B cell (primary cell): ENCODE measurements at places on chromosomes 12 and 14. TPM values are rescaled to one million over a fixed set of nuclear protein-coding genes. Genes with fewer than 3 reads are reported as not detected.
A peak's percentile ranks its signal among the peaks of the same experiment; 100 is the strongest.

The SRRM4 gene
- total RNA-seq, result not detected in 2 replicates

The HNF1A gene
- not detected in 2 replicates for total RNA-seq

The PPP1CC gene
- total RNA-seq, result 146 and 150 TPM in 2 replicates

DNA sequence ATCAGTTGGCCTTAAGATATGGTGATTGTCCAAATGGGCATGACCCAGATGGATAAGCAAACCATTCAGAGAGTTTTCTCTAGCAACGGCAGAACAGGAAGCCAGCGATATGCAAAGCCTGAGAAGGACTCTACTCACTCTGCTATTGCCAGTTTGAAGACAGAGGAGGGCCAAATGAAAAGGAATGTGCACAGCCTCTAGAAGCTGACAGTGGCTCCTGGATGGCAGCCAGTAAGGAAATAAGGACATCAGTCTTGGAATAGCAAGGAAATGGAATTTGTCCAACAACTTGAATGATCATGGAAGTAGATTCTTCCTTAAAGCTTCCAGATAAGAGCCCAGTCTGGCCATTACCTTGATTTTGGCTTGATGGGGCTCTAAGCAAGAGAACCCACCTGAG, 60.0 kb downstream of the TMTC2 start:
- H3K27me3 ChIP-seq, result no peaks in the 10 kb centered on the region
- H3K4me3 ChIP-seq, result no peak overlapping the region
- DNase-seq, result no peak
- no peaks in the 10 kb centered on the region for H3K36me3 ChIP-seq

DNA sequence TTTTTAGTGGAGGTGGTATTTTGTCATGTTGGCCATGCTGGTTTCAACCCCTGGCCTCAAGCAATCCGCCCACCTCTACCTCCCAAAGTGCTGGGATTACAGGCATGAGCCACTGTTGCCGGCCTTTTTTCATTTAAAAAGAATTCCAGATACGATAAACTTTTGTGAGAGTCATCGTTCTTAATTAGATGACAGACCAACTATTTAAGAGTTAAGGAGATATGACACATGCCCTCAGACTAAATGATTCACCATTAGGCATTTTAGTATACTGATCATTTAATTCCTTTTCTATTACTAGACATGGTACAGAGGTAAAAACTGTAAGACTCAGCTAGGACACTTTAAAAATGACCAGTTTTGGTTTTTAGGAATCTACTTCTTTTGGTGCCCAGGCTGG, 2.4 kb downstream of the ANKRD13A start:
- H3K27me3 ChIP-seq, result no peaks in the 10 kb centered on the region
- H3K36me3 ChIP-seq, result peaks cover 13% of the 10 kb centered on the region
- DNase-seq, result no peak
- no peak overlapping the region for H3K27ac ChIP-seq
- peaks cover 54% of the 10 kb centered on the region for H3K4me1 ChIP-seq

DNA sequence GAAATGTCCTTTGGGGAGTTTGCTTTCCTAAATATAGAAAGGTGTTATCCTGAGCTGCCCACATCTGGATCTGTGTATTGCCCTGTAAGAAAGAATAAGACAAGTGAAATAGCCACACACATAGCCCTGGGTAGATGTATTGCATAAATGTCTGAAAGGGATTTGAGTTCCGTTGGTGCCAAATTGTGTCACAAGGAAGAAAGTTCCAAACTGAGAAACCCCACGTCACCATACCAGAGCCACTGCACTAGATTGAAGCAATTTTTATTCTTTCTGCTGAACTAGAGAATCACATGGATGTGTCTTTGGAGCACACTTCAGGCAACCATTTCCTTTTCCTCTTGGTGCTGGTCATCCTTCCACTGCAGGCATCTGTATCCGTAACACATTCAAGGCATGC, 5.0 kb downstream of the RNASE9 start:
- H3K27me3 ChIP-seq, result no peaks in the 10 kb centered on the region
- DNase-seq, result no peak
- no peak overlapping the region for H3K27ac ChIP-seq
- no peak overlapping the region for H3K4me3 ChIP-seq
- H3K4me1 ChIP-seq, result no peaks in the 10 kb centered on the region

- no peak overlapping the region for H3K4me3 ChIP-seq
- H3K36me3 ChIP-seq, result no peaks in the 10 kb centered on the region
- H3K4me1 ChIP-seq, result peaks cover 27% of the 10 kb centered on the region
These were observed 4.8 kb downstream of the HOXC5 start for GRCh38 chr12:54037360-54038283.

DNA sequence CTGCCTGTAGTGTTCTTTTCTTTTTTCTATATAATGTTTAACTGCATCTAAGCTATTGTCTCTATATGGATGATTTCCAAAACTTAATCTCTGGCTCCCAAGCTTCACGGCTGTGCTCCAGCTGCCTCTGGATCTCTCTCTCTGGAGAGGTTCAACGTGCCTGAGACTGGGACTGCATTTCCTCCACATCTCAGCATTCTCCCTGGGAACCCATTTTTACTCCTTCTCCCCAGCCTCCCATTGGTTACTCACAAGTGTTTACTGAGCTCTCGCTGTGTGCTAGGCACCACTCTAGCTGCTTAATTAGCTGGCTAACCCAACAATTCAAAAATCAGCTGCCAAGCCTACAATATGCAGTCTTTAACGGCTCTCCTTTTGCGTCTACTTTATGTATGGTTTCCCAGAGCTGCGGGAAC, 34.7 kb downstream of the FBXL14 start:
- H3K27me3 ChIP-seq, result no peaks in the 10 kb centered on the region
- H3K36me3 ChIP-seq, result no peaks in the 10 kb centered on the region
- no peaks in the 10 kb centered on the region for H3K4me1 ChIP-seq
- no peak overlapping the region for H3K4me3 ChIP-seq
- DNase-seq, result no peak

DNA sequence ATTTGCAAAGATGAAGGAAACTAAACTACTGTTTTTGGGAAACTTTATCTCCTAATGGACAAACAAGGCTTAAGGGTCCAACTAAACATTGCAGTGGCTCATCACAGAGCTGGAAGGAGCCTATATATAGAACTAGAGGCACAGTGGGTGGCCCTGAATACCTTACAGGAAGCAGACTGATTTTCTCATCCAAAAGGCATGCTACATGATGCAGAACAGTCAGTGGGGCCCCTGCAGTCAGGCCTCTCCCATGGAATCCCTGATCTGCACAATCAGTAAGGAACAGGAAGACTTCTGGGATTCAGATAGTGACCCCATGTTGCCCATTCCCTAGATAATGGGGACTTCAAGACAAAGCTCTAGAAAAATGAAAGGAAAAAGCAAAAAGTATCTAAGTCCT, 1.9 kb upstream of the LLPH start:
- peaks cover 20% of the 10 kb centered on the region for H3K4me1 ChIP-seq
- H3K4me3 ChIP-seq, result no peak overlapping the region
- H3K27me3 ChIP-seq, result no peaks in the 10 kb centered on the region
- no peak overlapping the region for H3K27ac ChIP-seq

- no peak overlapping the region for H3K27ac ChIP-seq
- DNase-seq, result no peak
- no peak overlapping the region for H3K4me3 ChIP-seq
- peaks cover 14% of the 10 kb centered on the region for H3K27me3 ChIP-seq
- peaks cover 11% of the 10 kb centered on the region for H3K4me1 ChIP-seq
- H3K36me3 ChIP-seq, result no peaks in the 10 kb centered on the region
These were observed 1.8 kb downstream of the GALNT9 start for GRCh38 chr12:132327336-132328171.

DNA sequence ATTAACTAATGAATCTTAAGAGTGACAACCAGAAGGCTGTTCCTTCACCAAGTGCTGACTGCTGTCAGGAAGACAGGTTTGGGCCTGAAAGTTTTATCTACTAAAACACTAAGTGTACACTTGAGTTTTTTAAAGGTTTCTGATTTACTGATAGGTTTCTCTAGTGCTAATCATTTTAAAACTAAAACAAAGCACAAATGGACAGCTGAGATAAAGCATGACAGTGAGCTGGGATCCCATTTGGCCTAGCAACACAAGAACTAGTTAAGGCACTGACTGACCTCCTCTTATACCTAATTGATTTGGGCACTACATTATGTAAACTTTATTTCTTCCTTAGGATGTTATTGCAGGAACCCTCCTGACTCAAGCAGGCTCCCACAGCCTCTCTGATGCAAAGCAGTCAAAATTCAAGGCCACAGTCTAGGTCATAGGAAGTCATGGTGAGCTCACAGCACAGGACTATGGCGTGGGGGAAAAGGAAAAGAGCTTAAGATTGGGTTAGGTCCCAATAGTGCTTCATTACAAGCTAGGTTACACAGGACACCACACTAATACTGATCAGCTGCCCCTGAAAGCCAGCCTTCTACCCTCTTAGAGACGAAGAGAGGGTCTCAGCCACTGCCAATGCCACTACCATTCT, 3.5 kb downstream of the STXBP6 start:
- DNase-seq, result no peak
- peaks cover 31% of the 10 kb centered on the region for H3K27me3 ChIP-seq
- H3K4me1 ChIP-seq, result peaks cover 4% of the 10 kb centered on the region
- no peak overlapping the region for H3K27ac ChIP-seq
- H3K4me3 ChIP-seq, result no peak overlapping the region

- H3K27me3 ChIP-seq, result no peaks in the 10 kb centered on the region
- no peaks in the 10 kb centered on the region for H3K4me1 ChIP-seq
- H3K36me3 ChIP-seq, result no peaks in the 10 kb centered on the region
- no peak overlapping the region for H3K27ac ChIP-seq
These were observed 11.0 kb downstream of the SAMD4A start for GRCh38 chr14:54577977-54578376.

DNA sequence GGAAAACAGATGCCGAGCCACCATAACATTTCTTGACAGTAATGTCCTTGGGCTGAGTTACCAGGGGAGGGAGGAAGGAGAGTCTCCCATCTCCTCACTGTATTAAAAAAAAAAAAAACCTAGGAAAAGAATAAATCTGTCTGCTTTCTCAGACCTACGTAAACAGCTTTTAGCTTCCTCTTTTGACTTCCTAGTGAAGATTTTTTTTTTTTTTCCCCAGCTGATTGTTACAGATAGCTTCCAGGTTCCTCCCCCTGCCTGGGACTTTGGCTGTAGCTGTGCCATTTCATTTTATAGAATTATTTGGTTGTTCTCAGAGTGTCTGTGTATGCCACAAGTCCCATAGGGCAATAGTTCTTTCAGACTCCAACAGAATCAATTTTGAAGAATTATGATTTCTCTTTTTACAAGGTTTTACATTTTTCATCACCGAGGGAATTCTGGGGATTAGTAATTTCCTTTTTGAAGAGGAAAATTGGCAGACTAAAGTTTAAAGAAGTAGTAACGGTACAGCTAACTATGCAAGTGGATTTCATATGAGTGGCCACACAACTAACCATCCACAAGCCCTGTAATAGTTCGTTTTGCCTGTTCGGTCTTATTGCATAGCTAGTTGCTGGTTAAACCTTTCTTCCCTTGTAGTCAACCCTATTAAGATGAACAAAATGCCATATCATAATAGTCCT, 23.1 kb upstream of the GNS start:
- peaks cover 22% of the 10 kb centered on the region for H3K4me1 ChIP-seq
- no peak overlapping the region for H3K27ac ChIP-seq
- peak; percentile 57 for DNase-seq
- H3K4me3 ChIP-seq, result peak overlapping the region; percentile 69
- no peaks in the 10 kb centered on the region for H3K36me3 ChIP-seq

DNA sequence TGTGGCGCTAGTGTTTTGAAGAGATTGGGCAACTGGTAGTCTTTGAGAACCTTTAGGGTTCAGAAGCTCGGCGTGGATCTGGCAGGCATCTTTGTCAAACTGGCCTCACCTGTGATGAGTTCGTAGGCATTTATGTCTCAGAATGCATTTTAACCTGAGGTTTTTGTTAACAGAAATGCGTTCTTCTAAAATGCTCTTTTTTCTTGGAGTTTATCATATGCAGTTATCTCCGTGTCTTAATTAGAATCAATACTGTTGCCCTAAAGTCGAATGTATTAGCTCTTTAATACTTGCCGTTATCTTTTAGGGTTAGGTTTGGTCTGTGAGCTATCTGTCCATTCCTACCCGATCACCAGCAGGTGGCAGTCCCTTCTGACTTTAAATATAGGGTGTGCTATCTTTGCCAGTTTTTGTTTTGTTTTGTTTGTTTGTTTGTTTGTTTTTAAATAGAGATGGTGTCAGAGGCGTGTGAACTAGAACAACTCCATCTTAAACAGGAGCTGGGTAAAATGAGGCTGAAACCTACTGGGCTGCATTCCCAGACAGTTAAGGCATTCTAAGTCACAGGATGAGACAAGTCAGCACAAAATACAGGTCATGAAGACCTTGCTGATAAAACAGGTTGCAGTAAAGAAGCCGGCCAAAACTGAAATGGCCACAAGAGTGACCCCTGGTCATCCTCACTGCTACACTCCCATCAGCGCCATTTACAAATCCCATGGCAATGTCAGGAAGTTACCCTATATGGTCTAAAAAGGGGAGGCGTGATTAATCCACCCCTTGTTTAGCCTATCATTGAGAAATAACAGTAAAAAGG, 1.4 kb downstream of the ATF1 start:
- peaks cover 33% of the 10 kb centered on the region for H3K4me1 ChIP-seq
- no peaks in the 10 kb centered on the region for H3K27me3 ChIP-seq
- DNase-seq, result peak; percentile 73
- peak overlapping the region; percentile 64 for H3K27ac ChIP-seq
